ENCODE measurements at places on chromosomes 4 and X. TPM values are rescaled to one million over a fixed set of nuclear protein-coding genes. Genes with fewer than 3 reads are reported as not detected.

VCX3A gene
- not detected for total RNA-seq

GRCh38 chr4:6044805-6045204 is 26.6 kb upstream of the C4orf50 start:
- no peak for DNase-seq

CYBB gene
- not detected for total RNA-seq

GRCh38 chr4:24632011-24632410 is 47.7 kb upstream of the DHX15 start:
- no peak for DNase-seq

DNA sequence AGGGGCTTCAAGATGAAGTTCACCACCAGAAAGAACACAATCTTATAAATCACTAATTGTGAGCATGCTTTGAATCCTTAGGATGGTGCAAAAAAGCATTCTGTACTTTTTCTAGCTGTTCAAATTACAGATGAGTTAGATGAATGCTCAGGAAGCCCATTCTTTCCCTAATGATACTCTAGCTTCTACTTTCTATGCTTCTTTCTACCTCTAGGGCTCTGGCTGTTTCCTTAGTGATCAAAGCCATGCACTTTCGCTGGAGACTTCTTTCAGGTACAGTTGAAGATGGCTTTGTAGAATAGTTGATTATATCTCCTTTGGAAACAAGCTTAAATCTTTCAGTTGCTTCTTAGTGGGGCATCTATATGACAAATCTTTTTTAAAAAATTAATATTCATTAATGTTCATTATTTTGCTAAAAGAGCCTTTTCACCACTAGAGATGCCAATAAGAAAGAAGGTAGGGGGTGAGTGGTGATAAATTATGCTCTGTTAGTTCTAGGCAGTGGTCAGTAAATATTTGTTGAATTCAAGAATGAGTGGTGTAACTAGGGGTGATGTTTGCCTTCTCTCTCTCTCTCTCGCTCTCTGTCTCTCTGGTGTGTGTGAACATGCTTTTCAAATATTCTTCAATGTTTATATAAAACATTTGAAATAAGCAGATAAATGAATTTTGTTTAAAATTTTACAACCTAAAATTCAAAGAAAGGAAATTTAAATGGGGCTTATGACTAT is 169.4 kb downstream of the GLUD2 start:
- DNase-seq: no peak

EPGN gene
- not detected for total RNA-seq

DNA sequence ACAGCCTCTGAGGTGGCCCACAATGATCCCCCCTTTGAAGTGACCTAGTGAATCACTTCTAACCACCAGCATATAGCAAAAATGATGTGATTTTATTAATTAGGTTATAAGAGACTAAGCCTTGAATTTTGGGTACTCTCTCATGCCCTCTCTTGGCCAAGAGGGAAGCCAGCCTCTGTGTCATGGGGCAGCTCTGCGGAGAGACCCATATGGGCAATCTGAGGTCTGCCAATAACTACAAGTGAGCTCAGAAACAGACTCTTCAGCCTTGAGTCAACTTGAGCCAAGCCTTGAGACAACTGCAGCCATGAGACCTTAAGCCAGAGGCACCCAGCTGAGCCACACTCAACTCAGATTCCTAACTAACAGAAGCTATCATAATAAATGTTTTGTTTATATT is 45.7 kb downstream of the MANBA start:
- no peak for DNase-seq

DNA sequence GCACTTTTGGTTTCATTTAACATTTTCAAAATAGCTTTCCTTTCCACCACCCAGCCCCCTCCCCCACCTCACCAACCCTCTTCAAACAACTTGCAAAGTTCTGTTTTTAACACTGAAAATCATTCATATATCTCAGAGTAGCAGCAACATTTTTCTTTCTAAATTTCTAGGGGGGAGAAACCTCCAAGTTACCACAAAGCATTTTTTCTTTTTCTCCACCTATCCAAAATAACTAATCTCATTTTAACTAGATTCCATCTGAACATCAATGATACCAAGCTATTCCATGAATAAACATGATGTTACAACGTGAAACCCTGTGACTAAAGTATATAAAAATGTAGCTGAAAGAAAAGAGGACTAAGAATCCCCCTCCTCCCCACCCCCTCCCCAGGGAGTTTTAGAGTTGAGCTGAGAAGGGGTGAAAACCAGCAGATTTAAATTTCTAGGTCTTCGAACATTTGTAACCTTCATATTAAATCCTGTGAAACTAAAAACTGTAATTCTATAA is 5.2 kb downstream of the LDB2 start:
- DNase-seq: no peak

TENT5D gene
- total RNA-seq: not detected

CFAP47 gene
- not detected for total RNA-seq

FDCSP gene
- total RNA-seq: not detected

DNA sequence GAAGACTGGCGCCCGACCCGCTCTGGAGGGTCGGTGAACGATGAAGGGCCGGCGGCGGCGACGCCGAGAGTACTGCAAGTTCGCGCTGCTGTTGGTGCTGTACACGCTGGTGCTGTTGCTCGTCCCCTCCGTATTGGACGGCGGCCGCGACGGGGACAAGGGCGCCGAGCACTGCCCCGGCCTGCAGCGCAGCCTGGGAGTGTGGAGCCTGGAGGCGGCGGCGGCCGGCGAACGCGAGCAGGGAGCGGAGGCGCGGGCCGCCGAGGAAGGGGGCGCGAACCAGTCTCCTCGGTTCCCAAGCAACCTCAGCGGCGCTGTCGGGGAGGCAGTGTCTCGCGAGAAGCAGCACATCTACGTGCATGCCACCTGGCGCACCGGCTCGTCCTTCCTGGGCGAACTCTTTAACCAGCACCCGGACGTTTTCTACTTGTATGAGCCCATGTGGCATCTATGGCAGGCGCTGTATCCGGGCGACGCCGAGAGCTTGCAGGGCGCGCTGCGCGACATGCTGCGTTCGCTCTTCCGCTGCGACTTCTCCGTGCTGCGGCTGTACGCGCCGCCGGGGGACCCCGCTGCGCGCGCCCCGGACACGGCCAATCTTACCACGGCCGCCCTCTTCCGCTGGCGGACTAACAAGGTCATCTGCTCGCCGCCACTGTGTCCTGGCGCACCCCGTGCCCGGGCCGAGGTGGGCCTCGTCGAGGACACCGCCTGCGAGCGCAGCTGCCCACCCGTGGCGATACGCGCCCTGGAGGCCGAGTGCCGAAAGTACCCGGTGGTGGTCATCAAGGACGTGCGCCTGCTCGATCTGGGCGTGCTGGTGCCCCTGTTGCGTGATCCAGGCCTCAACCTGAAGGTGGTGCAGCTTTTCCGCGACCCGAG is 568 bp downstream of the CHST7 start:
- peak; percentile 88 for DNase-seq

- DNase-seq: no peak
Observed at GRCh38 chrX:136354201-136354600, 53.4 kb downstream of the ADGRG4 start.

DNA sequence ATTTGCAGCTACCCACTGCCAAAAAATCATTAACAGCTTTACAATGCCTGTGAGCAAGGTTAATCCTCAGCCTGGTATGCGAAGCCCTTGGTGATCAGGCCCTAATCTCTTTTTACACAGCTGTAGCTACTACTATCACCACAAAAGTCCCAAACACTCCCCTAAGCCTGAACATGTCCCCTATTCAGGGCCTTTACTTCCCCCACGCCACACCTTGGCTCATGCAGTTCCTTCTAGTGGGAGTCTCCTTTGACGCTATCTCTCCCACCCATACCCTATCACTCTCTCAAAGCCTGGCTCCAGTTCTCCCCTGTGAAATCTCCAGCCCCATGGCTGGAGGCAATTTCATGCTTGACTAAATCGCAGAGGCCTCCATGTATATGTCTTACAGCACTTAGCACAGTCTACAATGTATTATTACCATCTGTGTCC is 90.6 kb upstream of the CBR4 start:
- no peak for DNase-seq

DNA sequence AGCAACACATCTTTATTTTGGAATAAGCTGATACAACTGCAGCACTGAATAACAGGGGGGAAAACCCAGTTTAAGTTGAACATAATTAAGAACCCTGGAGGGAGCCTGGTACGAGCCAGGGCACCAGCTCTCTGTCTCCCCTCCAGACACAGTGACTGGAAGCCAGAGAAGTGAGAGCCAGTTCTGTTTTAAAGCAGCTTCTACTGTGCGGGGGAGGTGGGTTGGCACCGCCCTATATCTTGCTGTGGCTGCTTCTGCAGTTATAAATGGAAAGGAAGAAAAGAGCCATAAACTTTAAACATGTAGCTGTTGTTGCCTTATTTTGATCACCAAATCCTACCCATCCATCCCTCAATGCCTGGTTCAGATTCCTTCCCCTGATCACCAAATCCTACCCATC is 207.9 kb upstream of the ANXA3 start:
- no peak for DNase-seq

CCDC149 gene
- total RNA-seq: not detected

LEF1 gene
- total RNA-seq: 131 TPM

DNA sequence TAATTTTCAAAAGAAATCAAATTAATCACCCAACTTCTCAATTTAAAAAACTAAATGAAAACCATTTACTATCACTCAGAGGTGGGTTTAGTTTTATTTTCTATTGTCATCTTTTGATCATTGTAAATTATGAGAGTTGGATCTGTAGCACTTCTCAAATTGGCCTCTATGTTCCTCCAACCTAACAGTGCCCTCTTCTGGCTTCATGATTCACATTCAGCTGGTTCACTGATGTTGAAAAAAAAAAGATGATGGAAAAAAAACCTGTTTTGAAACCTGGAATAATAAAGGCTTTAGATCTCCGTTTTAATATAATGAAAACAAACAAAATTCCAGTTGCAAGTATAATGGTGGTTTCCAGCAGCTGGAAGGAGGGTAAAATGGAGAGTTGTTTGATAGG is 2.4 kb upstream of the NBDY start:
- peak; percentile 76 for DNase-seq

F11 gene
- not detected for total RNA-seq

- DNase-seq: no peak
Observed at GRCh38 chr4:94472056-94472826, 20.5 kb downstream of the PDLIM5 start.

- no peak for DNase-seq
Observed at GRCh38 chr4:159308566-159309340, 205.9 kb downstream of the RAPGEF2 start.

DNA sequence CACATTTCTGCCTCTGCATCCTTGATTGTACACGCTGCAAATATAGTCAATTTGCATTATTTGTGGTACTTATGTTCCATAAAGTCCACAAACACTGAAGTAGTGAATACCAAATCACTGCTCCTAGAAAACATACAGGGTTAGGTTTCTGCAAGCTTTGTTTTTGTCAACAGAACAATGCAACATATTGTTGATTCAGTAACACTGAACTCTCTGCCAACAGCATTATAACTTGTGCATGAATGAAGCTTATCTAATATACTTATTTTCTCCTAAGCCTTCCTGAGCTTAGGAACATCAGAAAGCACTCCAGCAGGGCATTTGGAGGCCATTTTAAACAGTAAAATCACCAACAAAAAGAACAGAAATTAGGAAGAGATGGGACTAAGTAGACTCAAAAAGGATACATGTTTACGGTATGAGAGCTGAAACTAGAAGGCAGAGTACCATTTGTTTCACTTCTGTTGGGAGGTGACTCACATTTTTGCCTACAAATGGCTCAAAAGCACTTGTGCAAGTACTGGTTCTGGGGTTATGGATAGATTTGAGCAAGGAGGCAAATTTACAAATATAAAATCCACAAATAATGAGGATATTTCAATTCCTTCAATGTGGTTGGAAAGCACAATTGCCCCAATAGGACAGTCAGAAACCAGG is 14.1 kb downstream of the COX18 start:
- peak; percentile 34 for DNase-seq

GRCh38 chr4:159722918-159723317 is 620.0 kb downstream of the RAPGEF2 start:
- no peak for DNase-seq

- DNase-seq: no peak
Observed at GRCh38 chrX:1734806-1735205, 119.9 kb downstream of the ASMT start.

DNA sequence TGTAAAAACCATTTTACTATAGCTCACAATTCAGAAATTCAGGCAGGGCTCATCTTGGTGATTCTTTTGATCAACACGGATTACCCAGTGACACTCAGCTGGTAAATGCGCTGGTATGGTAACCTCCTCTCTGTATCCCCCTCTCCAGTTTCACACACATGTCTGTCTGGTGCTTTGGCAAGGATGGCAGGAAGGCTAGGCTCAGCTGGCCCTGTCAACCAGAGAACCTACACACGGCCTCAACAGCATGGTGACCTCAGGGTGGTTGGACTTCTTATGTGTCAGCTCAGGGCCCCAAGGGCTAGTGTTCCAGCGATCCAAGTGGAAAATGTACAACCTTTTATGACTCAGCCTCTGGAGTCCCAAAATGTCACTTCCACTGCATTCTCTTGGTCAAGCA is 55.7 kb upstream of the EOLA2 start:
- no peak for DNase-seq

SPANXA1 gene
- not detected for total RNA-seq

Data from activated CD4-positive, alpha-beta T cell treated with anti-CD3 and anti-CD28 coated beads, Interleukin-2, amount 10 ng/mL, durations not matched to agents 24 days and 14 days (primary cell).